ENCODE measurements at places on chromosomes 2 and 18. TPM values are rescaled to one million over a fixed set of nuclear protein-coding genes. Genes with fewer than 3 reads are reported as not detected.

- DNase-seq = no peak
Measured at GRCh38 chr2:9793156-9793917, 49.9 kb upstream of the TAF1B start.

GRCh38 chr2:257429-257828 is 6.4 kb downstream of the SH3YL1 start:
- no peak for DNase-seq

The ECEL1 gene
- not detected for total RNA-seq

DNA sequence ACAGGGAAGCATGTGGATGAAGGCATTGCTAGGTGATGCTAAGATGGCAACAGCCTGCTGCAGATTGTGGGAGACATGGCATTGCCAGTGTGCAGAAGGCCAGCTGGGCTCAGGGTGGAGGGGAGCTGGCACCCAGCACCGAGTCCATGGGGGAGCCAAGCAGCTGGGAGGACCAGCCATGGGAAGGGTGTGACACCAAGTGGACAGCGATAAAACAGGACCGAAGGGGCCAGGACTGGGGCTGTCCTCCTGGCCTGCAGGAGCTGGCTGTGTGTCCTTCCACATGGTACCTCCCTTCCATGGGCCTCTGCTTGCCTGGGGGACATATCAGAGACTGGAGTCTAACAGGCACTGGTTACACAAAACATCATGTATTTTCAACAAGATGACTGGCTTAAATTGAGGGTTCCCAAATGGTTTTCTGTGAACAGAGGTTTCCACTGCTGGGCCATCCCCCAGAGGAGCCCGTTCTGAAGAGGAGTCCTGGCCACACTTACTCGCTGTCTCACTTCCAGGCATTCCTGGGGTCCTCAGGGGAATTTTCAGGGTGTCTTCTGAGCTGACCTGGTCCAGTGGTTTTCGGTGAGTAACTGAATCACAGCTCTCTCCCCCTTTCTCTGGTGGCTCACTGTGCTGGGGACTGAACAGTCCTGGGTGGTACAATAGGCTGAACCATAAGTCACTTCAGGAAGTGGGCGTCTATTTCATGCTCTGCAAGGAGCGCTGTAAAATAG is 60.4 kb upstream of the TNP1 start:
- no peak for DNase-seq

The AGXT gene
- not detected for total RNA-seq

The GCG gene
- not detected for total RNA-seq

The ALPI gene
- total RNA-seq = not detected

GRCh38 chr2:232322560-232323327 is 55.8 kb upstream of the ALPP start:
- no peak for DNase-seq

The ALLC gene
- not detected for total RNA-seq

The UGT1A6 gene
- not detected for total RNA-seq

The EFHD1 gene
- total RNA-seq = 13.9 TPM

DNA sequence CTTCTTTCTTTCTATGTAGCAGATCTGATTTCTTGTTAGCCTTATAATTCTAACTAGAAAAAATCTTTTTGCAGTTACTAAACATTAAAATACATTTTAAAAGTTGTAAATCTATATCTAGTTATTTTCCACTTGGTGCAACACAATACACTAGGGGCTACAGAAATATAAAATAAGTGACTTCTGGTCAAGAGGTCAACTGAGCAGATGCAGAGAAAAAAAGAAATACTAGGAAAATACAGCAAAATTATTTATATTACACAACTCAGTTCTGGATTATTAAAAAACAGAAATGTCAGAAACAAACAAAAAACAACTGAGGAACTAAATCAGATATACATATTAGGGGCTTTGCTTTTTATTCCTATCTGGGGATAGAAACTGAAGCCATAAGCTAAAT is 83.9 kb downstream of the L3MBTL4 start:
- DNase-seq = no peak

The FAM110C gene
- total RNA-seq = 2.4 TPM

- DNase-seq = no peak
Measured at GRCh38 chr18:5297597-5297996, 2.1 kb upstream of the ZBTB14 start.

The CYP20A1 gene
- 15.4 TPM for total RNA-seq

The LBX2 gene
- 0.55 TPM for total RNA-seq

- DNase-seq = no peak
Measured at GRCh38 chr18:10249270-10249669, 205.2 kb upstream of the APCDD1 start.

The HOXD4 gene
- total RNA-seq = not detected

- no peak for DNase-seq
Measured at GRCh38 chr2:143819190-143819735, 690.0 kb downstream of the ARHGAP15 start.

GRCh38 chr2:54503828-54504227 is 47.7 kb downstream of the SPTBN1 start:
- DNase-seq = no peak

DNA sequence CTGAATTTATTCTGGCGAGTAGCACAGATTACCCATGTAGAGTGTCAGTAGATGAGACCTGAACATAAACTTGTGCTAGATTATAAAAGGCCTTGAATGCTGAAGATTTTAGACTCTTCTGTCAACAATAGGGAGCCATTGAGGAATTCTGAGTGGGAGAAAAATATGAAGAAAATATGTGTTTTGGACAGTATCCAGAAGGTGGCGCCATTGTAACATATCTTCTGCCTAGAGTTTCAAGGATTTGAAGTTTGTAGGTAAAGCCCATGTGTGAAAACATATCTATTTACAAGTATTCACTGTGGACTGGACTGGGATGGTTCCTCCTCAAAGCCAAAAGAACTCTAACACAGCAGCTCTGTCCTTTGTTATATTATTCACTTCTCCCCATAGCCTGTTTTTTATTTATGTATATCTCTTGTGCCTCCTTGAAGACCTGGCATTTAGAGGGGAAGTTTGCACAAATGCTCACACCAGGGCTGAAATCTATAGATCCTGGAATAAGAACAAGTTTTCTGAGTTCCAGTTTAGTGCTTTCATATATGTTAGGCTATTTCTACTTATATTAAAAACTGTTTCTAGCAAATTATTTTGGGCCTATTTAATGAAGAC is 124.9 kb downstream of the RDH14 start:
- DNase-seq = no peak

The SNRPD1 gene
- total RNA-seq = 18.2 TPM

DNA sequence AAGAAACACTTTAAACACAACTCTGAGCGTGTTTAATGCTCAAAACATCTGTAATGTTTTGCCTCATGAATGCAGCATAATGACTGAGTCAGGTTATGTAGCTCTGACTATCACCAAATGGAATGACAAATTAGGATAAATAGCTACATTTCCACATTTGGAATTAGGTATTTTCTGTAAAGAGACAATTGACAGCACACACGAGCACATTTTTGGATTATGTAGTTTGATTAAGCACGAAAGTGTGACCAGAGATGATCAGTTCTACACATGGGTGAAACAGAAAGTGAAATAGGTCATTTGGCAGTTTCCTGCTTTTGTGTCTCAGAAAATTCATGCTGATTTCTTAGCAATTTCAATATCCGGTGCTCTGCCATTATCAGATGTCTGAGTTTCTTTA is 29.0 kb downstream of the LPIN1 start:
- DNase-seq = no peak

GRCh38 chr2:102505290-102505689 is 32.3 kb downstream of the SLC9A4 start:
- DNase-seq = no peak

The IL36RN gene
- not detected for total RNA-seq

DNA sequence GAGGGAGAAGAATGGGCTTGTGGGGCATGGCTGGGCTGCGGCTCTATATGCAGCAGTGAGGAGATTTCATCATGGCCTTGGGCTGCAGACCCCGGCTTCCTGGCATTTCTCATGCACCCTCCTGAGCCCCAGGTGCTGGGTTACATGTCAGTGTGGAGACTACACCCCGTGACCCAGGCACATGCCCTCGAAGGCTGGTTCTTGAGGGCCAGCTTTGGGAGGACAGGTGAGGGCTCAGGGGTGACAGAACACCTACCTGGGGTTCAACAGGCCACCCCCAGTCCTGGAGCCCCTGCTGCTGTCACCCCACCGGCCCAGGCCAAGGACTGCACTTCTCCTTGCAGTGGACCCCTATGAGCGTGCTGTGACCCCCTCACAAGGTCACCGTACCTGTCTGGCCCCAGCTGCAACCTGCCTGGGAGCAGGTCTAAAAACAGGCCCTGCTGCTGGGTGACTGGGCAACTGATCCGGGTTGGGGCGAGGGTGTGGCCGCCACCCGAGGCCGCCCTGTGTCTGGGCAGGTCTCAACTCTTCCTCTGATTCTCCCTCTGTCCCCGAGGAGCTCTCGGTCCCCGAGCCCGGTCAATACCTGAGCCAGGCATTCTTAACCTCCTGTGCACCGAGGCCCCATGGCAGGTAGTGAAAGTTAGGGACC is 94.8 kb upstream of the OTOS start:
- no peak for DNase-seq

The PLGLB1 gene
- total RNA-seq = 1.0 TPM

DNA sequence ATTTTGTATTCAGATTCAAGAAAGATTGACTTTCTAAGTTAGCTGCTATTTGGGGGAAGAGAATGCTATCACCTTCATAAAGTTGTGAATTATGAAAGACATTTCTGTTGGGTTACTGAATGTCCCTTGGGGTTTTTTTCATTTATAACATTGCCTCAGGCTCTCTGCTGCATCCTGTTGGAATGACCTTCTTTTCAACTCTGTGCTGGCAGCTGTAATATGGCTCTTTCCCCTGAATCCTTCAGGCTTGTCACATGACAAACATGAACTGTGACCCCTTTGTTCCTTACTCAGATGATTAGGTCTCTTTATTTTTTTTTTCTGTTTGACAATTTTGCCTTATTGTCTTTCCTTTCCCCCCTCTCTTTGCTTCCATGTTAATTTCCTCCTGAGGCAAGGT is 159.8 kb downstream of the TAF4B start:
- DNase-seq = peak; percentile 61

All from heart right ventricle (tissue), 16 donors.